Esophagus mucosa (tissue), 1 donor: ENCODE measurements at places on chromosomes 7 and 10. TPM values are rescaled to one million over a fixed set of nuclear protein-coding genes. Genes with fewer than 3 reads are reported as not detected.

DNA sequence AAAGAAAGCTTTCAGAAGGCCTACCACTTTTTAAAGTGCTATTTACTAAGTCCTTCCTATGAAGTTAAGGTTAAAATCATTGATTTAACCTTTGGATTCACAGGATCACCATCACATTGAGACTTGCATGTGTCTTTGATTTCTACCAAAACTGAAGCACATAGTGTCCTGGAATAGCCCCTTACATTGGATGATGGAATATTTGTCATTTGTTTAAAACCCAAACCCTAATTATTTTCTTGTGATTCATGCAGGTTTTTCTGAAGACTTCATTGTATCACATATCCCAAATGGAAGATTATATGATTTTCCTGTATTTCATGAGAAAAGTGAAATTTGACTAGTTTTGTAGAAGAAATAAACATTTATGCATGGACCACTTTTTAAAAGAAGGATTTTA is 3.3 kb downstream of the SEMA3A start:
- ATAC-seq: no peak

GRCh38 chr10:404346-404745 is 269.1 kb downstream of the ZMYND11 start:
- no peak for ATAC-seq

- ATAC-seq: no peak
Measured at GRCh38 chr10:97961945-97962344, 68.5 kb downstream of the CRTAC1 start.

WNT16 gene
- total RNA-seq: 0.12 TPM

- ATAC-seq: peak; percentile 73
Measured at GRCh38 chr10:75201793-75202307, 8.7 kb upstream of the VDAC2 start.
